ENCODE measurements at places on chromosomes 6 and 20. TPM values are rescaled to one million over a fixed set of nuclear protein-coding genes. Genes with fewer than 3 reads are reported as not detected.
A peak's percentile ranks its signal among the peaks of the same experiment; 100 is the strongest.

- peaks cover 6% of the 10 kb centered on the region for H3K27me3 ChIP-seq
- DNase-seq, result no peak
- no peaks in the 10 kb centered on the region for H3K36me3 ChIP-seq
- peak overlapping the region; percentile 87 for H3K4me3 ChIP-seq
- peaks cover 78% of the 10 kb centered on the region for H3K4me1 ChIP-seq
These were observed 23.9 kb downstream of the ILRUN start for GRCh38 chr6:34672657-34673043.

- no peaks in the 10 kb centered on the region for H3K27me3 ChIP-seq
- peaks cover 5% of the 10 kb centered on the region for H3K4me1 ChIP-seq
- H3K4me3 ChIP-seq, result no peak overlapping the region
- H3K27ac ChIP-seq, result no peak overlapping the region
- peaks cover 51% of the 10 kb centered on the region for H3K36me3 ChIP-seq
- no peak for DNase-seq
These were observed 14.2 kb upstream of the ZNFX1 start for GRCh38 chr20:49292010-49292409.

Gene WFDC8
- not detected for polyA plus RNA-seq

Gene GUCA1A
- not detected for polyA plus RNA-seq

Gene BCL2L1
- 30.9 TPM for polyA plus RNA-seq

Gene OOEP
- 0.29 TPM for polyA plus RNA-seq

DNA sequence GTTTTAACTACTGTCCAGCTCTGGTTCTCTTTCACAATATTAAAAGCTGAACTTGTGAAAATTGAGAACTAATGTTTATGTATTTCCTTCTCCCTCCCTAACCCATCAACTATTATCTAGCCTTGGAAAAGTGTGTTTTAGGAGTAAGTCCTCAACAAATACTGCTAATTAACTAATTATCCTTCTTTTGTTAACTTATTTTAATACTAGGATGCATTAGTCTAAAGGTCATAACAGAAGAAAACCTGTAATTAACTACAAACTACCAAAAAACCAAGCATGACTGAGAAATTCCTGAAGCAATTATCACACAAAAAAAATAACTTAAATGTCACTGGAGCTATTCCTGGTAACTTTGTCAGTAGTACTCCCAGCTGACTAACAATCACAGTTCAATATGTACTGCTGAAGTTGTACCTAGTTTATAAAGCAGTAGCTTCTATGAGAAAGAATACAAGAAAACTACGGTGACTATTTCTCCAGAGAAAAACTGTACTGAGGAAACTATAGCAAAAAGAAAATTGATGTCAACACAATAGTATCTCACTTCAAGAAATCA, 301.9 kb downstream of the LAMA2 start:
- H3K4me3 ChIP-seq, result no peak overlapping the region
- H3K36me3 ChIP-seq, result no peaks in the 10 kb centered on the region
- H3K27ac ChIP-seq, result no peak overlapping the region
- peaks cover 4% of the 10 kb centered on the region for H3K27me3 ChIP-seq

- H3K27ac ChIP-seq, result peak overlapping the region; percentile 26
- H3K4me1 ChIP-seq, result peaks cover 30% of the 10 kb centered on the region
- H3K4me3 ChIP-seq, result no peak overlapping the region
These were observed 46.5 kb downstream of the PPARD start for GRCh38 chr6:35388772-35389352.

Gene MAP7
- polyA plus RNA-seq, result 0.07 TPM

Gene FAM209B
- 0.56 TPM for polyA plus RNA-seq

GRCh38 chr6:92559003-92559402, 860.4 kb downstream of the EPHA7 start:
- H3K4me3 ChIP-seq, result no peak overlapping the region
- no peak for DNase-seq
- no peak overlapping the region for H3K27ac ChIP-seq
- no peaks in the 10 kb centered on the region for H3K4me1 ChIP-seq
- H3K27me3 ChIP-seq, result peaks cover 1% of the 10 kb centered on the region

Gene OPRL1
- polyA plus RNA-seq, result 0.48 TPM

Gene BMP5
- not detected for polyA plus RNA-seq

Data from immature natural killer cell (primary cell).